Esophagus mucosa (tissue), 1 donor: ENCODE measurements at places on chromosomes 3 and 15. TPM values are rescaled to one million over a fixed set of nuclear protein-coding genes. Genes with fewer than 3 reads are reported as not detected.

The RAB27A gene
- 12.6 TPM for total RNA-seq

The YEATS2 gene
- total RNA-seq = 13.2 TPM

The HESX1 gene
- 0.80 TPM for total RNA-seq

The DAPK2 gene
- total RNA-seq = 9.6 TPM

DNA sequence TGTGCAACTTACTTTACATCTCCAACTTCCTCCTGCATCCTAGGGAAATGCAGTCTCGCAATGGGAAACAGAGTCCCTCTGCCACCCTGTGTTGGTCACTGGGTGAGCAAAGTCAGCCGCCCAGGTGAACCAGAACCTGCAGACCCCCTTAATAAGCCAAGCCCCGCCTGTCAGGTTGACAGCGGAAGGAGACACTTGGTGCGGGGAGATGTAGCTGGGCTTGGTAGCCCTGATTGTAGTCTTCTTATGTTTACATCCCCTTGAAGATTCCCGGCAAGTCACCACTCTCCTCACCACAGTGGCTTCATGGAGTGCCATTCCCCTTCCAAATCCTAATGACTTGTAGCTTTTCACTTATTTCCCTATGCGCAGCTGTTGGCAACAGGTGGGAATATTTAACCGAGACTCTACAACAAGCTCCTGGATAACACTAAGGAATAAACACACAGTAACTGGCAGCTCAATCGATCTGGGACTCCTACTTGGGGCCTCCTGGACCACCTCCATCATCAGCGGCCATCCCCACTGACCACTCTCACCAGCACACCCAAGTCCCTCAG is 17.7 kb upstream of the CLSTN2 start:
- ATAC-seq = no peak

GRCh38 chr15:78032671-78033070 is 44.8 kb downstream of the TBC1D2B start:
- no peak for ATAC-seq

GRCh38 chr3:38349684-38350359 is 3.2 kb downstream of the XYLB start:
- no peak for ATAC-seq

GRCh38 chr15:70427167-70428120 is 329.7 kb upstream of the TLE3 start:
- peak; percentile 19 for ATAC-seq

- no peak for ATAC-seq
Measured at GRCh38 chr3:167777356-167777755, 41.8 kb downstream of the SERPINI1 start.

DNA sequence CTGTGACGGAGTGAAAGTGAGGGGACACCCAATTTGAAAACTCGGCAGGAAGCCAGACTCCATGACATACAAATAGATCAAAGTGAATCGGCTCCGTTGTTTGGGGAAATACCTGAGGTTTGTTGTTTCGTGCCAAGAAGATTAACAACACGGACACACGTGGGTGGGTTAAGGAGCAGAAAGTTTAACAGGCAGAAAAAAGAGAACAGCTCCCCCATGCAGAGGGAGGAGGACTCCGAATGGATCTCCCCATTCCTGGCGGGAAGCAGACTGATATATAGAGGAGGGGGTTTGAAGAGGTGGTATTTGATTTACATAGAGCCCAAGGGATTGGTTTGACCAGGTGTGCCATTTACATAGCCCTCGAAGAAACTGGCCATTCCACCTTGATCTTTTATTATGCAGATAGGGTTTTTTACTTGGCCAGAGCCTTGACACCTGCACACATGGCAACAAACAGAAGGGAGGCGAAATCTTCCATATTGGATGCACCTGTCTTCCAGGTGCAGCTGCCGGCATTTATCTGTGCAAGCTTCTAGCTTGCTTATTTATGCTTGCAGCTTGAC is 4.8 kb upstream of the SACM1L start:
- no peak for ATAC-seq

DNA sequence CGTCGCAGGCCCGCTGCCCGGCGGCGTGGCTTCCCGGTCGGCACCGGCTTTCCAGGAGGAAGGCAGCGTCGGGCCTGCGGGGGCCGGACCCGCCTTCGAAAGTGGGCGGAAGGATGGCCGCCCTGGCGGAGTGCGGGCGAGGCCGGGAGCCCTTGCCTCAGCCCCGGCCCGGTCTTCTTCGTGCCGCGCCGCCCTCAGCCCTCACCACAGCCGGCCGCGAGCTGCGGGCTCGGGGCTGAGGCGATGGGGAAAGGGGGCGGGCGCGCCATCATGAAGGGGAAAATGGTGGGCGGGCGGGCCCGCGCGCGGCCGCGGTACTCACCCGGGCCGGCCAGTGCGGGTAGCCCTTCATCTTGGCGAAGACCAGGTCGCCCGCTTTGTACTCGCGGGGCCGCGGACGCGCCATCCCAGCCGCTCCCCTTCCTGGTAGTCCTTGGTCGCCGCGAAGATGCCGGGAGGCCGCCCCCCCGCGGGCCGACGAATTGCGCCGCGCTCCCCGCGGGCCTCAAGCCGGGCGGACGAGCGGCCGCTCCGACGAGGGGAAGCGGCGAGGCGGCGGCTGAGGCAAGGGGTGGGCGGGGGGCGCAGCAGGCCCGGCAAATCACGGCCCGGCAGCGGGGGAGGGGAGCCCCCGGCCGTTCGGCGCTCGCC is 489 bp downstream of the HDGFL3 start:
- peak; percentile 44 for ATAC-seq

DNA sequence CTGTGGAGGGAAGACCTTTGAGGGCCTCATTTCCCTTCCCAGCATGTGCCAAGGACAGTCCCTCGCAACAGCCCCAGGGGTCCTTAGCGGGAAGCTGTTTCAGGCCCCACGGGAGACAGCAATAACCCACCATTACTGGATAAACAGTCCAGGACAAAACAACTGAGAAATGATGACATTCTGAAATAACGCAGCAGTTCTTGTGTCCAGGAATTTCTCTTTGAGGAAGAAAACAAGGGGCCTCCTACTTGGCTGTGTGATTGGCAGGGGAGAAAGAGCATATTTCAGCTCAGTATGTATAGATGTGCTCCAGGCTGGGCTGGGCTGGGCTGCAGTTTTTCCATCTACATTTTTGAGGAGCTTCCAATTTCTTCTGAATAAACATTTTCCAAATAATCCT is 82.2 kb upstream of the THBS1 start:
- ATAC-seq = no peak

GRCh38 chr3:127546970-127547733 is 43.4 kb downstream of the TPRA1 start:
- ATAC-seq = peak; percentile 15
